ENCODE measurements at places on chromosomes 2 and 18. TPM values are rescaled to one million over a fixed set of nuclear protein-coding genes. Genes with fewer than 3 reads are reported as not detected.

GRCh38 chr2:131027566-131028528, 65.4 kb downstream of the FAM168B start:
- DNase-seq = no peak

GRCh38 chr2:72156872-72157271, 9.2 kb upstream of the CYP26B1 start:
- DNase-seq = no peak

DNA sequence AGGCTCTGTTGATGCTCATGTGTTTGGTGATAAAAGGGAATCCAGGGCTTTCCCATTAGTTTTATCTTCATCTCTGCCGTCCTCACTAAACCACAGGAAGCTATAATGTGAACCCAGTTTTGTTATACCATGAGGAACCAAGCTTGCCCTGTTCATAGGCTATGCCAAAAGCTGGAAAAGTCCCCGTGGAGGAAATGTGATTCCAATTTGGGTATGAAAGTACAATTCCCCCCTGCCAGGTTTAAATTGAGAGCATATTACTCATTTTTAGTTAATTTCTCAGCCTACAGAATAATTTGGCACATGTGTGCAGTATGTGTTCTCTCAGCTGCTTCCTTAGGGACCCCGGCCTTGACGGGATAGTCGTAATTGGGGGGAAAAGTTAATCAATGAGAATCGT, 327.4 kb downstream of the RND3 start:
- no peak for DNase-seq

- DNase-seq = no peak
Observed at GRCh38 chr2:63118821-63119220, 68.2 kb downstream of the OTX1 start.

GRCh38 chr2:178280244-178280852, 86.0 kb downstream of the OSBPL6 start:
- DNase-seq = peak; percentile 75

GRCh38 chr2:113361051-113361450, 76.4 kb upstream of the ZNG1B start:
- no peak for DNase-seq

DNA sequence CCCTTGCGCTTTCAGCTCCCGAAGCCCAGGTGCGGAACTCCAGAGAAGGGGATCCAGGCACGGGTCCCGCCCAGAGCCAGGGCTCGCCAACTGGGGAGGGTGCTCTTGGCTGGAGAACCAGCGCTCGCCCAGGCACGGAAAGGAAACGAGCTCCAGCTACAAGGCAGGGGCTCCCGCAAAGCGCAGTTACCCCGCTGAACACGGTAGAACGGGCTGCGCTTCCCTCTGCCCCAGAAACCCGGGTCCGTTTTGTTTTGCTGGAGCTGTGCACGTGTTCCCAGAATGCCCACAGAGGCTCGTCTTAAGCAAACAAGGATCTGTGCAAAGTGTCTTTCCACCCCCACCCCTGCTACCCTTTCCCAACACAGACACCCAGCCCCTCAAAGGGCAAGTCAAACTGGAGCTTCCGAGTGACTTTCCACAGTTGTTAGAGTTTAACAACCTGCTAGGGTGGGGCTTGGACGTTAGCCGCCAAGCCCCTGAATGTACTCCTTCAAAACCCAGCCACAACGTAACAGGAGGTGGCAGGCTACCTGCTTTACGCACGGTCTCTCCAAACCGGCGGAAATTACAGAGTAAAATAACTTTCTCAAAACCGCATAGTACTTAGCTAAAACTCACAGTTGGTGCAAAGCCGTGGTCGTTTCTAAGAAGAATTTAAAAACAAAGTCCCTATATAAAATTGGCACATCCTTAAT, 775 bp downstream of the RNF125 start:
- peak; percentile 60 for DNase-seq

GRCh38 chr2:28366496-28367282, 26.0 kb upstream of the FOSL2 start:
- peak; percentile 75 for DNase-seq

DNA sequence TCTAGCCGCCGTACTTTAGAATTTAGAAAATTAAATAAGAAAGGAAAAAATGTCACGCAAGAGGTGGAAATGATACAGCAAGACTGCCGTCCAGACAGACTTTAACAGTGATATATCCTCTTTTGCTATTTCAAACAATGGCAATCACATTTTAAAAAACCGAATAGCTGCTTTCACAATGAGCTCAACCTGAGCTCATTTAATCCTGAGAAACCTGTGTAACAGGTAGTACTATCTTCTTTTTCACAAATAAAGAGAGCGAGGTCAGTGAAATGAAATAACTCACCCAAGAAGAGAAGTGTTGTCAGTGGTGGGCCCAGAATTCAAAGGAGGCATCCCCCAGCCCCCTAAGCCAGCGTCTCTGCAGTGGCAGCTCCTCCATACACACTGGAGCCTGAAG, 60.7 kb upstream of the DAPL1 start:
- DNase-seq = no peak

- DNase-seq = no peak
Observed at GRCh38 chr2:216604458-216604857, 28.8 kb upstream of the IGFBP2 start.

GRCh38 chr2:228318218-228318617, 136.7 kb upstream of the SPHKAP start:
- peak; percentile 62 for DNase-seq

- no peak for DNase-seq
Observed at GRCh38 chr18:26637324-26637723, 89.0 kb upstream of the KCTD1 start.

DNA sequence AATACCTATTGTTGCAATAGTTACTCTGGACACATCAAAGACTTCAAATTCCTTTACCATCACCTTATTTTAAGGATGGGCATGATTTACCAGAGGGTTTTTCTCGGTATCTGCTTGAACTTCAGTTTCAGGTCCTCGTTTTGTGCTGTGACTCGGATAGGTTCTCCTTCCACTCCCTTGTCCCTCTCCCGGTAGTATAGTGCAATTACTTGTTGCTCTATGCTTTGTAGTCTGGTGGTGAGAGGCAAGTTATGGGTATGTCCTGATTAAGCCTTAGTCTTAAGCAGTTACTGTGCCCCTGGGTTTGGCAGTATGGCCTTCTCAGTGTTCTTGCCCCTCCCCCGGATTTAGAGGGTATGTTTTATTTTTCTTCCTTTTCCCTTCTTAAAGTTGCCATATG, 96.6 kb downstream of the RHBDD1 start:
- DNase-seq = no peak

TNFRSF11A gene
- total RNA-seq = 7.4 TPM

CRIM1 gene
- total RNA-seq = 21.7 TPM

ST8SIA5 gene
- total RNA-seq = not detected

RAB27B gene
- 4.9 TPM for total RNA-seq

HEATR5B gene
- total RNA-seq = 10.7 TPM

ABCG8 gene
- total RNA-seq = not detected
